Activated naive CD8-positive, alpha-beta T cell treated with anti-CD3 and anti-CD28 coated beads, Interleukin-2, amount 10 ng/mL, durations not matched to agents 7 days and 5 days (primary cell): ENCODE measurements at places on chromosomes 2 and 18. TPM values are rescaled to one million over a fixed set of nuclear protein-coding genes. Genes with fewer than 3 reads are reported as not detected.
A peak's percentile ranks its signal among the peaks of the same experiment; 100 is the strongest.

Gene ANKRD30B
- total RNA-seq, result not detected

Gene PROKR1
- not detected for total RNA-seq

DNA sequence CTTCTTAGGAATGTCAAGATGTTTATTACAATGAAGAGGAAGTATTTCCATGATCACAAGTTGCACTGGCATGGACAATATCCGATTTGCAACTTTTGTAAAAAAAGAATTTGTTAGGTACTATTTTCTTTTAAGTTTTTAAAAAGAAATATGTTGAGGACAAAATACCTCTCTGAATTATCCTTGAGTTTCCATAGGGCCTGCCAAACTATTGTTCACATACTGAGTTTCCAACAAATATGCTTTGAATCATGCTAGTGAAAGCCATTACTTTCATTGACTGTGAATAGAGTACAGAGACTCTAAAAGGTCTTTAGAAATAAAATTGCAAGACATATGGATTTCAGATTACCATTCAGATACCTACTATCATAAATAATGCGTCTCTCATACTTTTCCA lies 566.1 kb downstream of the TMEM182 start:
- no peak overlapping the region for H3K4me3 ChIP-seq
- no peaks in the 10 kb centered on the region for H3K36me3 ChIP-seq
- no peaks in the 10 kb centered on the region for H3K27me3 ChIP-seq
- H3K27ac ChIP-seq, result no peak overlapping the region
- H3K4me1 ChIP-seq, result no peaks in the 10 kb centered on the region

- no peak for DNase-seq
- H3K27ac ChIP-seq, result no peak overlapping the region
- peaks cover 2% of the 10 kb centered on the region for H3K4me1 ChIP-seq
- peaks cover 2% of the 10 kb centered on the region for H3K27me3 ChIP-seq
- peaks cover 11% of the 10 kb centered on the region for H3K36me3 ChIP-seq
- no peak overlapping the region for H3K4me3 ChIP-seq
These were observed 814.0 kb upstream of the ID2 start for GRCh38 chr2:7867867-7868266.

DNA sequence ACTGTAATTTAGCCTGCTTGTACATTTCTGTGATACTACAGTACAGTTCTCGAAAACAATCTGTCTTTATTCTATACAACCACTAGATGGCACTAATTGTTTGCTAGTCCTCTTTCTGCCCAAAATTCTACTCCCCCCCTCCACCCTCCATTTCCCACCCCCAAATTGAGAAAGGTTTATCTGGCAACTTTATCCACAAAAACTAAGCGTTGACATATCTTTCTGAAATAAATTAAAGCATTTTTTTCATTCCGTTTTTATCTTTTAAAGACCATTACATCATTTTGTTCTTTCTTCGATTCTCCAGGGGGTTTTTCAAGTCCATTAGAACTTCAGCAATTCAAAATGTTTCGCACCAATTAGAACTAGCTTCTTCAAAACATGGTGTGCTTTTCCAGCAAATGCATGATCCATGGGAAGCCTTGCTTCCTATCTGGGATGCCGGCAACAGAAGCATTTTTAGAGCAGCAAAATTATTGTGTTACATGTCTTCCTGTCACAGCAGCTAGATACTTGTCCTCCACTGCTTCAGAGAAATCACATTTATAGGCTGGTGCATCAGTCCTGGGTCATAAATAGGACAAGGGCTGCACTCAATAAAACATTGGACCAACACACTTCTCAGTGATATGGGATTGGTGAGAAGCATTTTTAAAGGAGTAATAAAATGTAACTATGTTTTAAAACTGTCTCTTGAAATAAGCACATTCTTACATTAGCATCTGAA lies 241.3 kb downstream of the PAX3 start:
- no peak overlapping the region for H3K4me3 ChIP-seq
- H3K27ac ChIP-seq, result no peak overlapping the region
- no peaks in the 10 kb centered on the region for H3K4me1 ChIP-seq
- DNase-seq, result no peak
- H3K36me3 ChIP-seq, result no peaks in the 10 kb centered on the region

GRCh38 chr2:75055820-75056675 lies 97.6 kb downstream of the POLE4 start:
- peaks cover 6% of the 10 kb centered on the region for H3K27me3 ChIP-seq
- no peak overlapping the region for H3K27ac ChIP-seq
- peaks cover 14% of the 10 kb centered on the region for H3K4me1 ChIP-seq

DNA sequence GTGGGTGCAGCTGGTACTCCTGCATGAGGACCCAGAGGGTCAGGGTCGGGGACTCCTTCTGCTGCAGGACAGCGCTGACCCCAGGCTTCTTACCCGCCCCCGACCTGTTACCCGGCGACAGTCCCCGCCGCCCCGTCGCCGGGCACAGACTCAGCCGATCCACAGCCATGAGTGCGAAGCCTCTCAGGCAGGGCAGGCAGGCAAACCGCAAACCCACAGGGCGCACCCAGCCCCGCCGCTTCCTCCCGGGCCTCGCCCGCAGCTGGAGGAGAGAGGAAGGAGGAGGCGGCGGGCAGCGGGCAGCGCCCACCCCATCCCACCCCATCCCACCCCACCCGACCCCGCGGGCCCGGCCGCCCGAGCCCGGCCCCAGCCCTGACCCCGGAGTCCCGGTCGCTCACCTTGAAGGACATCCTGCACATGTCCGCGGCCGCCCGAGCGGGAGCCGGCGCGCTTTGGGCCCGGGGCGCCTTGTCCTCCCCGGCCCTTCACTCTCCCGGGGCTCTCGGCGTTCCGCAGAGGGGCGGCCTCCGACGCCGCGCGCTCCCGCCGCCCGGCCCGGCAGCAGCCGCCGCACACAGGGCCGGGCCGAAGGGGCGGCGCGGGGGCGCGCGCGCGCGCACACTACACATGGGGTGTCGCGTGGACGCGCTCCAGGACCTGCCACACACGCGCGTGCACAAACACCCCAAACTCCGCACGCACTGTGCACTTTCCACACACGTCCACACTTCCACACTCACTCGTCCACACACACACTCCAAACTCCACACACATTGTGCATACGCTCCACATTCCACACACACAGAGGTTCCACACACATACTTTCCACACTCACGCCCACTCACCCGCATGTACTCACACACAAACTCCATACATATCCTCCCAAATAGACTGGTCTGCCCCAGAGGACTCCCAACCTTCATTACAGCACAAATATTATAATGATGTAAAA lies at the start of gene ANKRD29:
Gene ANKRD29, minus strand, starts transcription at position 603 of the 955 bp plus-strand sequence. Its CDS starts 181 bp downstream, at position 422.
- DNase-seq, result peak; percentile 78
- peaks cover 13% of the 10 kb centered on the region for H3K4me1 ChIP-seq

GRCh38 chr2:95171902-95172301 lies 6.3 kb downstream of the ZNF2 start:
- no peaks in the 10 kb centered on the region for H3K27me3 ChIP-seq
- no peak overlapping the region for H3K27ac ChIP-seq
- H3K36me3 ChIP-seq, result peaks cover 10% of the 10 kb centered on the region
- no peak for DNase-seq

DNA sequence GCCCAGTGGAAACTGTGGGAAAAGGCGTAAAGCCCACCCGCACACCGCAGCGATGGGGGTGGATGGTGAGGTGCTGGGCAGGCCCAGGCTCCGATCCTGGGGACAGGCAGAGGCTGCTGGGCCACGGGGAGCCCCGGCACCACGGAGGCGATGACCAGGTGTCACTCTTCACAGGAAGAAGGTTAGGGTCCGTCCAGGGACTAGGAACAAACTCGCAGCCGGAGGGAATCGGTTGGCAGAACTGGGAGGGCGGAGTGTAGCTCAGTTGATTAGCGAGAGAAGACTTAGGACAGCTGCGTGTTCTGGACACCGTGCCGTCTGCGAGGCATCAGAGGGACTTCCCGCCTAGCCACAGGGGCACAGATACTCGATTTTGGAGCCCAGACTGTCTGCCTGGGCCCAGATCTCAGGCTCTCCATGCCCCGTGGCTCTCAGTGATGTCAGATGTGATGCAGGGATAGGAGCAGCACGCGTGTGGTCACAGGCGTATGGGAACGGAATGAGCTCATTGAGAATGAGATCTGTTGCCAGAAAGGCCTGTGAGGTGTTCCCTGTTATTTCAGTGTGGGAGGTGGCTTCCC lies 16.1 kb upstream of the ALLC start:
- no peak overlapping the region for H3K4me3 ChIP-seq
- H3K4me1 ChIP-seq, result peaks cover 2% of the 10 kb centered on the region
- H3K27me3 ChIP-seq, result no peaks in the 10 kb centered on the region
- H3K27ac ChIP-seq, result no peak overlapping the region

DNA sequence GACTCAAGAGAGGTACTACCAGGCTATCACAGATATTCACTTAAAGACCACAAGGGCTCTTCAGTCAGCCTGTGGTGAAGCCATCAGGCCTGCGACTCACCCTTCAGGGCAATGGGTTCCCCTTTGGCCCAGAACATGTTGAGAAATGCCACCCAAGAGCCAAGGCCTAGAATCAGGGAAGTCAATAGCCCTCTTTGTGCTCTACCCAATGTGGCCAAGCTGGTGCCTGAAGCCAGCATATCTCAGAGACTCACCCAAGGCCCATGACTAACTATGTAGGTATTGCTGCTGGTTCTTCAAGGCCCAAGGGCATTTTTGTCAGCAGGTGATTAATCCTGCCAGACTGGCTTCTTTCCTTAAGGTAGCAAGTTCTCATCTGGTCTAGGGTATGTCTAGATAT lies 338.9 kb upstream of the SETBP1 start:
- H3K27me3 ChIP-seq, result no peaks in the 10 kb centered on the region
- no peaks in the 10 kb centered on the region for H3K36me3 ChIP-seq
- H3K4me3 ChIP-seq, result no peak overlapping the region
- no peaks in the 10 kb centered on the region for H3K4me1 ChIP-seq

- no peaks in the 10 kb centered on the region for H3K4me1 ChIP-seq
- no peak for DNase-seq
- no peaks in the 10 kb centered on the region for H3K27me3 ChIP-seq
- no peak overlapping the region for H3K4me3 ChIP-seq
These were observed 169.4 kb downstream of the FSHR start for GRCh38 chr2:48984922-48985321.

GRCh38 chr2:125901278-125901677 lies 754.7 kb upstream of the GYPC start:
- H3K27me3 ChIP-seq, result no peaks in the 10 kb centered on the region
- H3K27ac ChIP-seq, result no peak overlapping the region
- no peaks in the 10 kb centered on the region for H3K36me3 ChIP-seq
- H3K4me3 ChIP-seq, result no peak overlapping the region
- DNase-seq, result no peak

DNA sequence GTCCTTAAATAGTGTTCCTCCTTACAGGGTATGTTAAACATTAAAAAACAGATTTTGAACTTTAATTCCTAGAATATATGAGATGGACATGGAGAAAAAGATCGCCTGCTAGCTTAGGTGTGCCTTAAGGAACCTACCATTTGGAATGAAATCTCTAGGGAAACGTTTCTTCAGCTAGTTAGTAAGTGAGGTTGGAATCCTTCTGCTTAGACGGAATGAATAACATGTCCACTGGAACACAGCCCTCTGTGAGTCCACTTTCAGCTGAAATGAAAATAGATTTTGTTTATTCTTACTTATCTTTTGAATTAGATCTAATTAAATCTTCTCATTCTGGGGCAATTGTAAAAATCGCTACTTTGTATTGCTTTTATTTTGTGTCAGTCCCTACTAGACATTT lies 28.4 kb downstream of the NAB1 start:
- H3K27ac ChIP-seq, result no peak overlapping the region
- DNase-seq, result no peak
- H3K36me3 ChIP-seq, result peaks cover 19% of the 10 kb centered on the region

DNA sequence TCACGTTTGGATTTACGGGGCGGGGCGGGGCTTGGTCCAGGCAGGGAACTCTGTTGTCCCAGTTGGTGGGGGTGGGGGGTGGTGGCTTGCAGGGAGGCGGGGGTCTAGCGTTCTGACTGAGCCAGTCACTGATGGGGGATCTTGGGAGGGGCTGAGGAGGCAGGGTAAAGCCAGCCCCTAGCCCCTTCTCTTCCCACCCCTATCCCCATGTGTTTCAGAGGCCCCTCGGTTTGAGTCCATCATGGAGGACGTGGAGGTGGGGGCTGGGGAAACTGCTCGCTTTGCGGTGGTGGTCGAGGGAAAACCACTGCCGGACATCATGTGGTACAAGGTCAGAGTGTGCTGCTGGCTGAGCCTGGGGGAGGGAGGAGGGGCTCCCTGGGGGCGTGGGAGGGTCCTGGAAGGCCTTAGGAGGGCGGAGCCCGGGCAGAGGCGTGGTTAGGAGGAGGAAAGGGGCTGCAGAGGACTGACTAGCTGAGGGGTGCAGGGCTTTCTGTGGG lies 22.0 kb upstream of the GMPPA start:
- H3K27ac ChIP-seq, result no peak overlapping the region
- no peak overlapping the region for H3K4me3 ChIP-seq
- H3K4me1 ChIP-seq, result peaks cover 2% of the 10 kb centered on the region
- no peak for DNase-seq
- H3K27me3 ChIP-seq, result no peaks in the 10 kb centered on the region
- H3K36me3 ChIP-seq, result no peaks in the 10 kb centered on the region

DNA sequence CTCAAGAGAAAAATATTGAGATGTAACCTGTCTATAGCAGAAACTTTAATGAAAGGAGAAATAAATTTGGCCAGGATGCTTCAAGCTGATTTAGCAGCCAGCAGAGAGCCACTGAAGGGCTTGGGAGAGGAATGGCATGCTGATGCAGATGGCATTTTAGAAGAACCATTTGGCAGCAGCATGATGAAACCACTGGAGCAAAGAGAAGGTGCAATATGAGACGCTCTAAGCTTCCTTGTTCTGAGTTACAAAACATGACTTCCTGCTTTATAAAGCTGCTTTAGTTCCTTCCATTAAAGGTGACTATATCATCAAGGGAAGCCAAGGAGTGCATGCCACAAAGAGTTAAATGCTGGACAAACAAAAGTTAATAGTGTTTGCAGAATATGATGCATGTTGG lies 189.7 kb downstream of the PID1 start:
- H3K4me3 ChIP-seq, result no peak overlapping the region
- H3K27ac ChIP-seq, result no peak overlapping the region
- DNase-seq, result no peak
